ENCODE measurements at places on chromosomes 4 and X. TPM values are rescaled to one million over a fixed set of nuclear protein-coding genes. Genes with fewer than 3 reads are reported as not detected.

FGG gene
- total RNA-seq = not detected

TBC1D9 gene
- total RNA-seq = 15.1 TPM

TLR1 gene
- total RNA-seq = 0.98 TPM

RAB9B gene
- 0.40 TPM for total RNA-seq

ATP2B3 gene
- total RNA-seq = not detected
